Activated T-helper 1 cell treated with anti-CD3 and anti-CD28 coated beads, Interleukin-12 subunit alpha, Interleukin-12 subunit beta, Interleukin-2, Interleukin-4 antibody, amounts not matched to agents 30 ng/mL and 10 ng/mL and 1 ng/mL, durations not matched to agents 14 hours and 24 hours and 36 hours (primary cell): ENCODE measurements at places on chromosomes 16 and 17. TPM values are rescaled to one million over a fixed set of nuclear protein-coding genes. Genes with fewer than 3 reads are reported as not detected.
A peak's percentile ranks its signal among the peaks of the same experiment; 100 is the strongest.

ZNF200 gene
- total RNA-seq, result 13.6 and 15.8 TPM in 2 replicates

- H3K27ac ChIP-seq, result no peak overlapping the region
- no peaks in the 10 kb centered on the region for H3K36me3 ChIP-seq
- H3K4me3 ChIP-seq, result no peak overlapping the region
- peaks cover 17% of the 10 kb centered on the region for H3K27me3 ChIP-seq
- no peaks in the 10 kb centered on the region for H3K4me1 ChIP-seq
These were observed 22.4 kb downstream of the NECAB2 start for GRCh38 chr16:83990492-83990891.

DNA sequence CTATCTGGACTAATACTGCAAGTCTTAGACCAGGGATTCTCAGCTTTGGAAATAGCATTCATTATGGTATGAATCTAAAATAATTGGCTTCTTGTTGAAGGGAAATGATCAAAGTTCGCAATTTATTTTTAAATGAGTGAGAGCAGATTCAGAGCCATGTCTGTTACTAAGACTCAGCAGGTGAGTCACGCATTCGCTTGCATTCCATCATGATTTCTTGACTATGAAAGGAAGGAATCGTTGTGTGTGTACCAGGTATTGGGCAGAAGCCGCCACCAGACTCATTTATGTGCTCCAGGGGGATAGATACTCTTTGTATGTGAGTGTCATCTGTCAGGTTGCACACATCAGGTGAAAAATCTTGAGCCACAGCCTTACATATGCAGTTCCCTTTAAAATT, 10.8 kb downstream of the GSG1L2 start:
- no peak overlapping the region for H3K4me3 ChIP-seq
- no peak overlapping the region for H3K27ac ChIP-seq
- no peaks in the 10 kb centered on the region for H3K4me1 ChIP-seq
- H3K36me3 ChIP-seq, result no peaks in the 10 kb centered on the region
- no peaks in the 10 kb centered on the region for H3K27me3 ChIP-seq

GRCh38 chr16:15033309-15033707, 22.6 kb downstream of the NTAN1 start:
- no peak overlapping the region for H3K4me3 ChIP-seq
- no peak overlapping the region for H3K27ac ChIP-seq
- no peak for DNase-seq

- peaks cover 7% of the 10 kb centered on the region for H3K36me3 ChIP-seq
- no peak for DNase-seq
- H3K4me1 ChIP-seq, result peaks cover 63% of the 10 kb centered on the region
- peak overlapping the region; percentile 47 for H3K27ac ChIP-seq
- no peak overlapping the region for H3K4me3 ChIP-seq
These were observed 26.3 kb downstream of the LAT start for GRCh38 chr16:29011112-29011511.

- no peak overlapping the region for H3K4me3 ChIP-seq
- no peaks in the 10 kb centered on the region for H3K27me3 ChIP-seq
- H3K36me3 ChIP-seq, result peaks cover 5% of the 10 kb centered on the region
- no peak for DNase-seq
- H3K27ac ChIP-seq, result no peak overlapping the region
These were observed 683.5 kb downstream of the MAF start for GRCh38 chr16:78916928-78917545.

DNA sequence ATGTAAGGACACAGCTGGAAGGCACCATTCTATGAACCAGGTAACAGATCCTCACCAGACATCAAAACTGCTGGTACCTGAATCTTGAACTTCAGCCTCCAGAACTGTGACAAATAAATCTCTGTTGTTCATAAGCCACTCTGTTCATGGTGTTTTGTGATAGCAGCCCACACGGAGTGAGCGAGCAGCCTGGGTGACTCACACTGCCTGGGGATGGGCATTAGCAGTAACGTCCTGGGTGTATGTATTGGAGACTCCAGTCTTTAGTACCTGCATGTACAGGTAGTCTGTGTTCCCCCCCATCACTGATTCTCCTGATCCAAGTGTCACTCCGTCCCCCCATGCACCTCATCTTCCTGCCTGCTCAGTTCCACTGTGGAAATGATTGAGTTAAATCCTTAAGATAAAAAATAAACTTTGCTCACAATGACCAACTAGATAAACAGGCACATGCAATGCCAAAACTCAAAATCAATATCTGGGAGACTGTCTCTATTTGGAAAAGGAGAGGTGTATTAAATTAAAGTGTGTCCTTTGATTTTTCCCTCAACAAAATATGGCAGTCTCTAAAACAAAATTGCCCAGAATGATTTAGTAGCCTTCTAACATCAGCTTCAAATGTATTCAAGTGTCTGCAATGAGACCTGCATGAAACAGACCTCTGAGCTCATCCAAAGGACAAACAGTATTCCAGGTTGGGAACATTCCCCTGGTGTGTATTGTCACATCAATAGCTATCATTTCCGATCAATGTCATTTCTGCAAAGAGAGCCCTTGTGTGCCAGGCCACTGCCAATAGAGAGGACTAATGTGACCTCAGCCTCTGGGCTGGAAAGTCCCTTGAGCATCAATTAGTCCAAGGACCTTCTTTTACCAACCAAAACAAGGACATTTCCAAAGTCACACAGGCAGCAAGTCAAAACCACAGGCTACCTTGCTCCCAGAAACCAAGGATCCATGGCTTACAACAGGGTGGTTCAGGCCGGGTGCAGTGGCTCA, 12.2 kb upstream of the VAT1L start:
- no peak overlapping the region for H3K4me3 ChIP-seq
- DNase-seq, result no peak
- H3K27me3 ChIP-seq, result no peaks in the 10 kb centered on the region
- no peak overlapping the region for H3K27ac ChIP-seq
